ENCODE measurements at places on chromosomes 16 and 17.

DNA sequence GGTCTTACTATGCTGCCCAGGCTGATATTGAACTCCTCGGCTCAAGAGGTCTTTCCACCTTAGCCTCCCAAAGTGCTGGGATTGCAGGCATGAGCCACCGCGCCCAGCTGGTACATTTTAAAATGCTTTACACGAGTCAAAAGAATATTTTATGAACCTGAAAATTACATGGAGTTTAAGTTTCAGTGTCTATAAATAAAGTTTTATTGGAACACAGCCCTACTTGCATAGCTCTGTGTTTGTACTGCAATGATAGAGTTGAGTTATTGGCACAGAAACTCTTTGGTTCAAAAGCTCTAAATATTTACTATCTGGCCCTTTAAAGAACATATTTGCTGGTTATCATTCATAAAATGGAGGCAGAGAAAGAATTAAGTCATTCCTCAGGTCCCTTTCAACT, 24.3 kb downstream of the MAP2K6 start:
- DNase-seq: no peak

DNA sequence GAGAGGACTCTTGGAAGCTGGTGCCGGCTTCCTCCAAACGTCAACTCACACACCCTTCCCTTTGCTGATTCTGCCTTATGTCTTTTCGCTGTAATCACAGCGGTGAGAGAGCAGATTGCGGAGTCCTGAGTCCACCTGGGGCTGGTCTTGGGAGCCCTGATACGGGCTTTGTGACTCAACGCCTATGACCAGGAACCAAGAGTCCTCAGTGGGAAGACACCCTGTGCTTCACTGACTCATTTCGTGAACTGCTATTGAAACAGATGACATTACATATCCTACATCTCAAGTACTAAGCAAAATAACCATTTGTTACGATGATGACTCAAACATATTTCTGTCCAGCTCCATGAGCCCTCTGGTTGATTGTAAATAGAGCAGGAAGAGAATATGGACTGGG, 90.7 kb upstream of the CREBBP start:
- DNase-seq: no peak

- DNase-seq: no peak
Observed at GRCh38 chr16:13767215-13767614, 152.7 kb upstream of the ERCC4 start.

DNA sequence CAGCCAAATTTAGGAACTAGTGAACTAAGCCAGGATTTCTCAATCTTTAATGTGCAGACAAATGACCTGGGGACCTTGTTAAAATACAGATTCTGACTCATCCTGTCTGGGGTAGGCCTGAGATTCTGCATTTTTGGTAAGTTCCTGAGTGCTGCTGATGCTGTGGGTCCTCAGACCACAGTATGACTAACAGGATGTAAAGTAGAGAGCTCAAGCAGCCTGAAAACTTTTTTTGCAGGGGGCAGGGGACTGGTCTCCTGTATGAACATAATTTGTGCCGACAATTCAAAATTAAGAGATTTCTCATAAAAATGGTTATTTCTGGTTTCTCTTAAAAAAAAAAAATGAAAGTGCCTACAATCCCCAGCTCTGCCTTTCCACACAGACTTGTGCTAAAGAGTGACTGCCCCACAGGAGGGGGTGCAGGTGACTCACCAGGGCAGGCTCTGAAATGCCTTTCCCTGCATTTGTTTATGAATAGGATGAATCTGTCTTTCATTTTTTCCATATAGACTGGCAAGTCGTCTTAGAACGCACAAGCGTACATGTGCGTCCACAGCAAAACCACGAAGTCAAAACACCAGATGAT, 271.5 kb downstream of the PHKB start:
- DNase-seq: peak; percentile 17

DNA sequence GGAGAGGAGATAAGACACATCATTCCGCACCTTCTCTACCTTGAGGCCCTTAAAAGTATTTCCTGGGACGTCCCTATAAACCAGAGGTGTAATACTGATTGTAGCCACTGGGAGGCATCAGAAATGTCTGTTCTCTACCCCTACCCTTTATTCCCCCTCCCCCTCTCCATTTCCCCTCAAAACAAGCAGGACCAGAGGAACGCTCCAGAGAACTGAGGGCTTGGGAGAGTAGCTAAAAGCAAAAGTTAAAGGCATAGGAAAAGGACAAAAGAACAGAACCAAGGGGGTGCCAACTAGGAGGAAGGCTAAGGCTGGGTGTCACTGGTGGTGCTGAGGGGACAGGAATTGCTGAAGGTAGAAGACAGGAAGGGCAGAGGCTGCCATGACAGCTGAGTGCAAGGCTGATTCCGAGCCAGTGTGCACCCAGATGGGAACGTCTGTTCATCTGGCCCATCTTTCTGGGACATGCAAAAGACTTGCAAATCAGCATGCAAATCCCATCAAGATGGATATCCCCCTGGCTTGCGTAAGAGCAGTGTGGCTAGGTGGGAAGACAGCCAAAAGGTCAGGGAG, 6.7 kb downstream of the CAMTA2 start:
- DNase-seq: peak; percentile 75

DNA sequence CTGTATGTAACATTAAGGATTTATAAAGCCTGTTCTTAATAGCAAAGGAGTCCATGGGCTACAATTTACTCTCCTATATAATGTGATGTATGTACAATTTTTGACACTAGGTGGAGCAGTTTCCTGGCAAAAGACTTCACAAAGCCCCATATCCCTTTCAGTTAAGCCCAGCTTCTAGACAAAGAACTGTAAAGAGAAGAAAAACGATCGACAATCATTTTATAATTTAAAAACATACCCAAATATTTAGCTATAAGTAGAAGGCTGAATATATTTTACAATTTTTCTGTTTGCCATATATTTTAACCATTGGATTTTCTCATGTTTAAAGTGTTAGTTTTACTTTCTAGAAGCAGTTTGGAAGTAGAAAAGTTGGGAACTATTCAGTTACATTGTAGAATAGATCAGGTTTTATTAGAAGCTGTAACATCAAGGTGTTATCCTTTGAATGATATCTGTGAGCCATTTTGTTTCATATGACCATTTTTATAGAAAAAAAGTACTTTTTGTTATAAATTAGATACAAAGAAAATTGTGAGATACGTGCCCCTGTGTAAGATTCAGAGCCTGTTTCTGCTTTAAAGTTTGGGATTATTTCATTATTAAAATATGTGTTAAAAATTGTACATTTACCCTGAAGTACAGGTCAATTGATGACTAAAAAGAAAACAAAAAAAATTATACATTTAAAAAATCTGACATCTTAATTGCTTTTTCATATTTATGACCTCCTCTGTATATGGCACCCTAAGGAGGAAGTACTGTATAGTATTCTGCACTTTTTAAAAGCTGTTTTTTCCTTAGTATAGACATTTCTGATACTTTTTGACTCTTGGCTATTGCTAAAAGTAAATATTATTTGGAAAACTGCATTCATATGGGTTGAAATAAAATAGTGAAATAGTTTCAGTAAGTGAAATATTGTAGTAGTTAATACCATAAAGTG, 46.3 kb downstream of the VMP1 start:
- peak; percentile 89 for DNase-seq

DNA sequence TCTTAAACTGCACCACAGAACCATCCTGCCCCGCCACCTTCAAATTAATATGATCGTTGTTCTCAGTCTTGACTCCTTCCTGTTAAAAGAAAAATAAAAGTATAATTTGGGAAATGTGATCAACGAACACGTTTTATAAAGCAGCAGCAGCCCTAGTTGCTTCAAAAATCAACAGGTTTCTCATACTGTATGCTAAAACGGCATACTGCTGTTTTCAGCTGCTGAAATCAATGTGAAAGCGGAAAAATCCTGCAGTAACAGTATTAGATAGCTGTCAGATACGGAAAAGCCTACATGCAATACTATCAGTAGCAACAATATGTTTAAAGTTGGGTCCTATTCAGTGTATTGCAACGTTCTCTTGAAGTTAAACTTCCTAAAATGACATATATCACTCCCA, 1.6 kb downstream of the SUMO2 start:
- DNase-seq: no peak

DNA sequence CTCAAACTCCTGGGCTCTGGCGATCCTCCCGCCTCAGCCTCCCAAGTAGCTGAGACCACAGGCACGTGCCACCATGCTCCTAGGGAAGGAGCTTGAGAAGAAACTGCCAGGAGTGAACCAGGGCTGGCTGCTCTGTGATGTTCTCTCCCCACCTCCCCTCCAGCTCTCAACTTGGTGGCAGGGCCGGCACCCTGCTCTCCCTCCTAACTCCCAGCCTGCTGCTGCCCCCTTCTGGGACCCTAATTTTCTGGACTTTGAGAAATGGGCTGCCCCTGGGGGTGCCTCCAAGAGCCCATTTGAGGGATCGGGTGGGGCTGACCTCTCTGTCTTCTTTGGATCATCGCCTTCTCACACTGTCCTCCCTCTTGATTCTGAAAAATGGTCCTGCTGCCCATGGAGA, 14.9 kb upstream of the STAT3 start:
- peak; percentile 53 for DNase-seq

- peak; percentile 77 for DNase-seq
Observed at GRCh38 chr16:56916571-56917403, 15.2 kb upstream of the HERPUD1 start.

DNA sequence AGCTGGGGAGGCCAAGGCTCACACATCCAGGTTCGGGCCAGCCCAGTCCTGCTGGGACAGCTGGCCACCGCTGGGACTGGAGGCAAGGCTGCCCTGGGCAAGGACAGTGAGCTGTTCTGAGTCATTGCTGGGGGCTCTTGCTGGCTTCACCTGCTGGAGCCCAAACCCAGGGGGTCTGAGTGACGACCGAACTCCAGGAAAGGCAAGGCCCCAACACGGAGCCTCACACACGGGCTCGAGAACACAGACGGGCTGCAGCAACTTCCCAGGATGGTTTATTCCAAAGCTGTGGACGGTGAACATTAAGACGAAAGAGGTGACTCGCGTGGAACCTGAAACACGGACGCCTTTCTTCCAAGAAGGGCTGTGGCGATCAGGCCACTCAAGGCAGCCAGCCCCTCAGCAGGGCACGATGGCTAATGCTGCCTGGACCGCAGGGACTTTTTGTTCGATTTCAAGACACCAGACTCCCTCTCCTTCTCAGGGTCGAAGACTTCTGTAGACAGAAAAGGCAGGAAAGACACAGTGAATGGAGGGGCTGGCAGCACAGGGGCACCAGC, 21.5 kb downstream of the KDM8 start:
- no peak for DNase-seq

GRCh38 chr17:65755799-65756198, 194.4 kb upstream of the AXIN2 start:
- no peak for DNase-seq

DNA sequence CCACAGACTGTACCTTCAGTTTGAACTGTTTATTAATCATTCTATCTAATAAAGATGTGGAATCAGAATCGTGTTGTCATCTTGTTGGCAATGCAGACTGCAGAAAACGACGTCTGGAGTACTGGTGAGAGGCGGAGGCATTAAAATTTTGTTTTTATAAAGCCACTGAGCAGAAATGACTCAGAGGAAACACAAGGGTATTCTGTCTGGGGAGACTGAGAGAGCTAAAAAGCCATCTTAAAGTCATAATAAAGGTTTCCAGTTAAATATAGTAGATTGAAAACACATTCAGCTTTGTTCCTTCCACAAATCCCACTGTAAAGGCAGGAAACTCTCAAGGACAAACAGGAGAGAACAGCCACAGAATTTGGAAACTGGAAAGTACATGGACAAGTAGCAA, 74.2 kb downstream of the CPPED1 start:
- DNase-seq: no peak

- peak; percentile 34 for DNase-seq
Observed at GRCh38 chr16:72673118-72673517, 374.8 kb downstream of the ZFHX3 start.

DNA sequence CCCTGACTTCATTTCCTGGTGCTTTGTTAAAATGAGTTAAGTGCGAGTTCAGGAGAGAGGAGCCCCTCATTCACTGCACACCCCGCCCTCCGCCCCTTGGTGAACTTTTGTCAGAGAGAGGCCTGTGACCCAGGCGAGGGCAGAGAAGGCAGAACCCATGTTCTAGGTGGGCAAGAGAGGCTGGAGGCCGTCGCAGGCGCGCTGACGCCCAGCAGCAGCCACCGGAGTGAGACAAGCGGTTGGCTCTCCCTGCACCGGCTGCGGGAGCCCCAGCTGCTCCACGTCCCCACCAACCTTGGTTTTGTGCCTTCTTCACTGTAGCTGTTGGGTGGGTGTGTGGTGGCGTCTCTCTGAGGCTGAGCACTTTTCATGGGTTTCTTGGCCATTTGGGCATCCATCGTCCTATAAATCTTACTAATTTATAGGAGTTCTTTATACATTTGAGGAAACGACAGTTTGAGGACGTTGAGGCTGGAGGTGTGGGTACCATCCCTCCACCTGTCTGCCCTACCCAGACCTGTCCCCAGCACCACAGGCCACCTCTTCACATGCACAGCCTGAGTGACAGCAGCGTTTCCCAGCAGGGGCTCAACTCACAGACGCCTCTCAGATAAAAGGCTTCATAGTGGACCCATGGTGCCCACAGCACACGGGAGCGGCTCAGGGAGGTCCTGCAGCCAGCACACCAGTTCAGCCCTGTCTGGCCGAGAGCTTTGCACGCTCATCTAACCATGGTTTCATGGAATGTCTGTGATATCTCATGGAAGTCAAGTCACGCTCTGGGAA, 45.2 kb upstream of the CBFA2T3 start:
- no peak for DNase-seq

DNA sequence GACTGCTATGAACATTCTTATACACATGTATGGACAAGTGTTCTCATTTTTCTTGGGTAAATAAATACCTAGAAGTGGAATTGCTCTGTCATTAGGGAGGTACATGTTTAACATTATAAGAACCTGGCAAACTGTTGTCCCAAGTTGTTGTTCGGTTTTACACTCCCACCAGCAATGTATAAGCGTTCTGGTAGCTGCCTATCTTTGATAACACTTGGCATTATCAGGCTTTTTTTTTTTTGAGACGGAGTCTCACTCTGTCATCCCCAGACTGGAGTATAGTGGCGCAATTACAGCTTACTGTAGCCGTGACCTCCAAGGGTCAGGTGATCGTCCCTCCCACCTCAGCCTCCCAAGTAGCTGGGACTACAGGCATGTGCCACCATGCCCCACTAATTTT, 16.3 kb downstream of the ATAD5 start:
- DNase-seq: no peak

GRCh38 chr17:65385726-65386125, 175.7 kb downstream of the AXIN2 start:
- DNase-seq: no peak

GRCh38 chr17:30450125-30451027, 26.8 kb upstream of the GOSR1 start:
- DNase-seq: no peak

GRCh38 chr16:65201511-65201910, 79.6 kb upstream of the CDH11 start:
- no peak for DNase-seq
